ENCODE measurements at places on chromosomes 6 and 20.

GRCh38 chr6:161198783-161199460 lies 74.9 kb downstream of the AGPAT4 start:
- peak; percentile 23 for DNase-seq

GRCh38 chr6:1100269-1100668 lies 211.6 kb upstream of the FOXQ1 start:
- no peak for DNase-seq

- no peak for DNase-seq
These were observed 77.8 kb downstream of the SYCP2L start for GRCh38 chr6:10964684-10965083.

DNA sequence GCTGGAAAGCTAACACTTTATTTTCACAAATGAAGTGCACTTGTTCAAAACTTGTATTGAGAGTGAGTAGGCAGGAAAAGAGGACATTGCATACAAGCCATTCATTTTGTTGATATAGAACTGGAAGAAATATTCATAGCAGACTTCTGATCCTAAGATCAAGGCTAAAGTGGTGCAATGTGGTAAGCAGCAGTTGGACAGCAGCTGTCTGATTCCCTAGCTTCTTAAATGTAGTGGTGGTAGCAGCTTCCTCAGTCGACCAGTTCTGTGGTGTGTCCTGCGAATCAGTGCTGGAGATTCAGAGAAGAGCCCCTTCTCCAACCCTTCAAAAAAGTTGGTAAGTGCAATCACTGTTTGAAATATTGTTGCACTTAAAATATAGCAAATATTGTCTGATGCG lies 281.7 kb upstream of the GJE1 start:
- no peak for DNase-seq

DNA sequence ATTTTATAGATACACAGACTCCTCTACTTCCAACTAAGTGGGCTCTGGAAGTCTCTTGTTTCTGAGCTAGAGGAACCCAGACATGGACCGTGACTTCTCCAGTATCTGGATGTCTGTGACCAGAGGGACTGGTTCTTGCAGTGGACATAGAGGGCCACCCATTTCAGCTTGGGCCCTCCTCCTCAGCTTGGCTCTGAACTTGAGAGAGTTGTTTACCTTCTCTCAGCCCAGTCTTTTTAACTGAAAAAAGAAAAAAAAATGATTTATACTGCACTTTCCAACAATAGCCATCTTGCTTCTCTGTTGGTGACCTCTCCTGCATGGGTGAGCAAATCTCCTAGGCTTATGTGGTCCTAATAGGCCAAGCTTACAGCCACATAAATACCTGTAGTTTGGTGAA lies 60.3 kb upstream of the TMEM181 start:
- no peak for DNase-seq

DNA sequence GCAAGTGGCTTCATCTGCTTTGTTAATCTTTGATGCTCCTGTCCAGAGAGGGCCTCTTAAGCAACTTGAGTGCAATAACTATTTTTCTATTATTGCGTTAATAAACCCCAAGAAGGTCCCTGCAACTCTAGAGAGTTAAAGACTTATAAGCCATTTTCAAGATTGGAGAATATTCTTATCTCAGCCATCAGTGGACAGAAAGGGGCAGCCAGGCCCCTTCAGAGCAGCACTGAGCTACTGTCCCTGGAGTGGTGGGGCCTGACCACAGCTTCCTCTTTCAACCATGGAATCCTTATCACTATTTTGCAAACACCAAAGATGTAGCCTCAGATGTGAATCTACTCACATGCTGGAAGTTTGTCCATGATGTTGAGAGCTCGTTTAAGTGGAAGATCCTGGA lies 2.8 kb upstream of the MAS1L start:
- DNase-seq, result no peak

DNA sequence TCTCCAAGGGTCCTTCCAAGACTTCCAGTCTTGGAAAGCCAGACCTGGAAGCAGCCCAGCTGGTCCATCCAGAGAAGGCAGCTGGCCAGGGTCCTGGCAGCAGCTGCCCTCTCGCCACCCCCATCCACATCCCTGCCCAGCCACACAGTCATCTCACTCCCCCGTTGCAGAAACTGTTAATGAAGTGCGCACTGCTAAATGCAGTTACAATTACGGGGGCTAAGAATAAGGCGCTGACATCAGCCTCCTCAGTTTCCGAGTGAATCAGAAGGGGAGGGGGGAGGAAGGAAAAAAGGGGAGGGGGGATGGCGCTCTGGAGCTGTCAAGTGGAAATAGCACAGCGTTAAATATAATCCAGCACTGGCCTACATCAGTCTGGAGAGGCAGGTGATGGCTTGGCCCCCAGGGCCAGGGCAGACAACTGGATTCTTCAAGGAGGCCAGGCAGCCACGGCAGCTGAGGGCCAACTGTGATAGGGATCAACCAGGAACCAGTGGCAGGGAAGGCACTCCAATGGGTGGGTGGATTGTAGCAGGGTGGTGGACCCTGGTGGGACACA lies 6.9 kb downstream of the RIMS4 start:
- no peak for DNase-seq

DNA sequence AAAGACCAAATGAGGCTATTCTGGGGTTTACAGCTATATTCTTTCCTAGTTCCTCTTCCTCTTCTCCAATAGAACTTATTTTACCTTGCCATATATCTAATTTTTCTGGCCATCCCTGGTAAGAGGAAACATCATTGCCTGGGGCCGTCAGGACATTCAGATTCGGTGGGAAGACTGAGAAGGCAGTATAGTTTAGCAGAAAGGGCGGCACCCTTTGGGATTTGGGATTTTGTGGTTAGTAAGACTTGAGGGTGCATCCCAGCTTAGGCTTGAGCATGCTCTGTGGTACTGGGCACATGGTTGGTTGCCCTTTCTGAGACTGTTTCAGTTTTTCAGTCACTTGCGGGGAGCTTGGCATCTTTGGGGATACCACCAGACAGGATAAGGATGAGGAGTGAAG lies 21.1 kb downstream of the SCUBE3 start:
- DNase-seq, result no peak

DNA sequence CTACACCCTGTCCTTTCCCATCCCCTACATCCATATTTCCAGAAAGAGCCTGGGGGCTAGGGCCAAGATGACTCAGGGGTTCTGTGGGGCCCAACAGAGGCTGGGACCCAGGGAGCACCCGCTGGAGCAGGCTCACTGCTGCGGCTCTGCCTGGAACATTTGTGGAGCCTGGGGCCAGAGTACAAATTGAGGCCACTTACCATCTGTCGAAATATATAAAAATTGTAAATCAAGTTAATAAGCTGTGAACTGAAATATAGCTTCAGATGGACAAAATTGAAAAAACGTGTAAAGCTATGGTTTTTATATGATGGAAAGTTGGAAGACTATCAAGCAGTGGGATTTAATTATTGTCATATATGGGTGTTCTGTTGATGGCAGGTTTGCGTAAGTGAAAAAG lies 82.9 kb upstream of the ATXN1 start:
- DNase-seq, result no peak

- peak; percentile 35 for DNase-seq
These were observed 56.3 kb upstream of the EMILIN3 start for GRCh38 chr20:41422953-41423352.

- no peak for DNase-seq
These were observed 3.8 kb downstream of the SLC35B2 start for GRCh38 chr6:44253307-44254101.

DNA sequence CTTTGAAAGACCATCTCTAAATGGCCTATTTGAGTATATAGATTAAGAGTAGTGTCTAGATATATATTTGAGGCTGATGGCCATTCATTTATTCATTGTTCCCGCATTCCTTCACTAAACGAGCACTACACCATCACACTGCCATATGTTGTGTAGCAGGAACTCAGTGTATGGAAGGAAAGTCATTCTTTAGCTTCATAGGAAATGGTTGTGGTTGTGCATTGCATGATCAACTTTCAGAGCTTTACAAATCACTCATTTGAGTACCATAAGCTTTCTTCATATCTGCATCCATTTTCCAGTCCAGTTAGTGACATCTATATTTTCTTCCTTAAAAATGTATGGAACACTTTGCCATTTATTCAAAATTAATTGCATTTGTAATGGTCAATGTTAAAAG lies 97.9 kb downstream of the ARID1B start:
- no peak for DNase-seq

DNA sequence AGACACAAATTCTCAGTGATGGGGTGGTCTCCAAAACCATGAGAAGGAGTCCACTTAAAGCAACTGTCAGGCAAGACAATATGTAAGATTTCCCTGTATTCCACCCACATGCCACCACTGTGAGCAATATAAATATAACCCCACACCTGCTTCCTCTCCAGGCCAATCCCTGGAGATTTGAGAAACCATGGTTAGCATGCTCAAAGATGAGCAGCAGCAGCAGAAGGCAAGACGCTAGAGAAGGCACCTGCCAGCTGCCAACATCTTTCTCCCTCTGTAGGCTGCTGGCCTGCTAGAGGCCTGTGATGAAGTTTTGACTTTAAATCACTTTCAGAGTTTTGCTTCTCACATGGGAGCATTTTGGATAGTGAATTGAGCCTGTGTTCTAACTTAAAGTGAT lies 7.9 kb upstream of the SOD2 start:
- DNase-seq, result no peak

DNA sequence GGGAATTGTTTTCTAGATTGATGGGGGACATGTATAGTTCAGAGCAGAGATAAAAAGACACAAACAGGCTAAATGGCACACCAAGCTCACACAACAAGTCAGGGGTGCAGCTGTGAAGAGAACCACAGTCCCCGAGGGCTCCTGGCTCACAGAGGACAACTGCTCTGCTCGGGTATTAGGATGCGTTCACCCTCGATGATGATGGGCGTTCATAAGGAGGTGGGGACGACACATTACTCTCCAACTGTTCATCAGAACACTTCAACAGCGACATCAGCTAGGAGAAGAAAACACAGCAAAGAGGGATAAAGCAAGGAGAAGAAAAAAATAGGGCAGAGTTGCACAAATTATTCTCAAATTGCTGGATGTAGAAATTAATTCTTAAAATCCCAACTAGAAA lies 174.8 kb upstream of the RREB1 start:
- DNase-seq, result no peak

DNA sequence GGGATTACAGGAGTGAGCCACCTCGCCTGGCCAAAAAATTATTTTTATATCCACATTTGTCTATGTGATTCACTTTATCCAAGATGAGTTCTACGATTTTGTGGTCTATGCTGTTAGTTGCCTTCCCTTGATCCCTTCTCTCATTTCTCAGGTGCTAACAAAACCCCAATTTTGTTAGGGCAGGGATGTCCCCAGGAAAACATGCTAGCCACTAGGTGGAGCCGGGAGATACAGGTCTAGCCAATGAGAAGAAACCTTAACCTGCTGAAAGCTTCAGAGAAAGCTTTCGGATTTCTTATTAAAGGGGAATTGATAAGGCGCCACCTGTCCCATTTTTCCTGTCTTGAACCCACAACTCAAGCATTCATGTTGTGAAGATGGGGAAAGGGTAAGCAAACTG lies 167.4 kb upstream of the OLIG3 start:
- DNase-seq, result no peak

DNA sequence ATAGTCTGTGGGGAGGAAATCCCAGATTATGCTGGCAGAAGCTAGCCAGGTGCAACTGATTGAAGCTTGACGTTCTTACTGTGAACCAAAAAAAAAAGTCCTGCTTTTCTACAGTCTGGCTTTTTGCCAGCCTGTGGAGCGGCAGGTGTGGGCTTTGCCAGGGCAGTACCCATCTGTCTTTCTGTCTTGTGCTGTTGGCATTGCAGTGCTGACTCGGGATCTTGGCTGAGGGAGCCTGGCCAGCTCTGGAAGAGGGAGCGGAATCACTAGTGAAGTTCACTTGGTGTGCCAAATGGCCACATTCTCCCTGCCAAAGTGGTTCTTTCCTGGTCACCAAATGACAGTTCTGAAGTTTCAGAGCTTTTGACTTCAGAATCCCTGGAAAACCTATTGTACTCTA lies 5.0 kb downstream of the KIF3B start:
- DNase-seq, result no peak

GRCh38 chr6:21342501-21342900 lies 251.1 kb upstream of the SOX4 start:
- no peak for DNase-seq

DNA sequence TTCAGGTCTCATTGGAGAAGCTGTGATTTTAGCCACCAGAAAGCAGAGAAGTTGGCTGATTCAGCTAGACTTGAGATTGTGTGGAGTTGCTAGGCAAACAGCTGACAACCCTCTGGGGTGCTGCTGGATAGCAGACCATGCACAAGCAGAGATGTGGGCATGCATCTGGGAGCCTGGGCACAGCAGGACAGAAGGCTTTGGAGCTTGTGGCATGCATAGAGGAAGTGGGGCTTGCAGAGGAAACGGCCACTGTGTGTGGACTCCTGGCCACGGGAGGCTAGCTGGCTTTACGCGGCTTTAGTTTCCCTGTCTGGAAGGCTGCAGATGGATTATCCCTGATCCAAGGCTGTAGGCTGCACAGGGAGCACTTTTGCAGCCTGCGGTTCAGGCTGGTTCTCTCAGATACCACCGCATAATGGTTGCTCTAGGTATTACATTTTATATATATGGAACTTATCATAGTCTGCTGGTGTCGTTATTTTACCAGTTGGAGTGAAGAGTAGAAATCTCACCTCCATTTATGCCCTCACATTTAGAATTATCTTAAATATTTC lies 10.4 kb downstream of the ZNF831 start:
- no peak for DNase-seq

DNA sequence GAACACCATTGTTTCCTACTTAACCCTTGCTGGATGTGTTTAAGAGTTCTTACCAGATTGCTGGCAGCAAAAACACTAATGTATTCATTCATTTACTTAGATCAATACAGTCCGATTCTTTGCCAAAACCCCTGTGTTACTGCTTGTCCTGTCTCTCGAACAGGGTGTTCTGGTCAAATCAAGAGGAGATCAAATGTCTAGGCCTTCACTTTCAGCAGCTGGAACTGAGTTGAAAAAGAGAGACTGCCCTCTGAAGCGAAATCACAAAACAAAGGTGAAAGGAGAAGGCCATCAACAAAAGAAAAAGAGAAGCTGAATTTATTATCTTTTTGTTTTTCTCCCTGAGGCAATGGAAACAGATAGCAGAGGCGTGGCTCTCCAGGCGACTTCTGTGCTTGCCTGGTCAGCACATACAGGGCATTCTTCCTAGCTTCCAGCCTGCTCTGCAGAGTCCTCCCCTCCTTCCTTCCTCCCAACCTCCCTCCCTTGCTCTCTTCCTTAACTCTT lies 44.1 kb upstream of the GCM1 start:
- DNase-seq, result no peak

- DNase-seq, result peak; percentile 75
These were observed 8.3 kb upstream of the NCOA3 start for GRCh38 chr20:47493175-47493962.

All from fibroblast of the conjunctiva (primary cell).